NCI-H1694 treated with DMSO at 0.1 percent for 48 hours (cell line): ENCODE measurements at places on chromosomes 3 and 15.
A peak's percentile ranks its signal among the peaks of the same experiment; 100 is the strongest.

DNA sequence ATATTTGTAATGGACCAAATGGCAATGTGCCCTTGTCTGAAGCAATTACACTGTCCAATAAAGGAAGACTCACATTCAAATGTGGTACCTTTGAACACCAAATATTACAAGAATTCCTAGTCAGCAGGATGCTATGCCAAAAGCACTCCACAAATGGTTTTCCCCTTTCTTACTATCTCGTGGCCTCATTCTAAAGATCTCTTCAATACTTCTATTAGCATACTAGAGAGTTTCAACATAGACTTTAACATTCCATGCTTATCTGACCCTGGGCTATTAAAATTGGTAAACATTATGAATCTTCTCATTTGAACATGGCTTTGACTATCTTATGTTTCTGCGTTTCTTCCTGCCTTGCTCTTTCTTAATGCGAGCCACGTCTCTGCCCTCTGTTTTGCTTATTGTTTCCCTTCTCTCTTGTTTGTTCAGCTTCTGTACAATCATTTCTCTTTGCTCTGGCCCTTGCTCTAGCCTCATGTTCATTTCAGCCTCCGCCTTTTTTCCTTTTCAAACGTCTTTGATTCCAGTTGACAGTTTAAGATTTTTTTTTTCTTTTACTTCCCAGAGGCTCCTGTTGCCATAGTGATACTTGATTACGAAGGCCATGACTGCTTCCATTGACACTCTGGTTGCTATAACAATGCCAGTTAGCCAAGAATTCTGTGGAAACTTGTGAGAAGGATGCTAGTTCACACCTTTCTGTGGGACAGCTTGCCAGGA lies 49.5 kb upstream of the SLC9A9 start:
- DNase-seq: no peak

DNA sequence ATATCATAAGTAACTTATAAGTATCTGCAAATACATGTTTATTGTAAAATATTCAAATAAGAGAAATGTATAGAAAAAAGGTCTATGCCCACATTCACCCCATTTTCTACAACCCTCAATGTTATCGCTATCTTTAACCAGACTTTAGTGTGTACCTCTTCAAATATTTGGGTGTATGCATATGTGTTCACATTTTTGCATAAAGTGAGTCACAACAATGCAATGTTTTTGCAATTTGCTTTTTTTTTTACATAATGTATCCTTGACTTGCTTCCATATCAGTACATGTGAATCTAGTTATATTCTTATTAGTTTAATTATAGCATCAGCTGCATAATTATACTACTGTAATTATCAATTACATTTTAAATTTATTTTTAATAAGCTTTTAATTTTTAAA lies 117.3 kb upstream of the LYSMD4 start:
- no peak for DNase-seq

DNA sequence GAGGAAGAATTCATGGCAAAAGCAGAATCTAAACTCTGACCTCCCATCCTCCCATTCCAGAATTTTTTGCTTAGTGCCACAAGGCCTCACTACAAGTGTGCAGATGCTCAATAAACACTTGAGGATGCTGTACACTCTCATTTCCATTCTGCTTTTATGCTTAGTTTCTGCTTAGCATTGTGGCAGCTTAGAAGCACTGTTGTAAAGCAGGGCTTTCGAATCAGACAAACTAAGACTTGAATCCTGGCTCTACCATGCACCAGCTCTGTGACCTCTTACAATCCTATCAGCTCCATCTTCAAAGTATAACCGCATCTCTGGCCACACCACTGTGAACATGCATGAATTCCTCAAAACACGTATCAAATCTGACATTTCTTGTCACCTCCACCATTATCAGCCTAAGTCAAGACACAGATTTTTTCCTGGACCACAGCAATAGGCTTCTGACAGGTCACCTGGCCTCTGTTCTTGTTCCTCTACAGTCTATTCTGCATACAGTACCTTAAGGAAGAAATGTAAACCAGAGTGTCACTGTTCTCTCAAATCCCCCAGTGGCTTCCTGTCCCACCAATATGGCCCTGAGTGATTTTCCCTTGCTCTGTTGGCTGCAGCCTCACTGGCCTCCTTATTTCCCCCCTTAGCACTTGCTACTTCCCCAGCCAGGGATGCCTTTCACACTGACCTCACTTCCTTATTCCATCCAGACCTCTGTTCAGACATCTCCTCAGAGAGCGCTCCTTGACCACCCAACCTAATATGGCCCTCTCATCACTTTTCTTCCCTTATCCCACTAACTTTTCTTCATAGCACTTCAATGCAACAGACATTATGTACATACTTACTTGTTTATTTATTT lies 8.1 kb upstream of the PHC3 start:
- DNase-seq: no peak

DNA sequence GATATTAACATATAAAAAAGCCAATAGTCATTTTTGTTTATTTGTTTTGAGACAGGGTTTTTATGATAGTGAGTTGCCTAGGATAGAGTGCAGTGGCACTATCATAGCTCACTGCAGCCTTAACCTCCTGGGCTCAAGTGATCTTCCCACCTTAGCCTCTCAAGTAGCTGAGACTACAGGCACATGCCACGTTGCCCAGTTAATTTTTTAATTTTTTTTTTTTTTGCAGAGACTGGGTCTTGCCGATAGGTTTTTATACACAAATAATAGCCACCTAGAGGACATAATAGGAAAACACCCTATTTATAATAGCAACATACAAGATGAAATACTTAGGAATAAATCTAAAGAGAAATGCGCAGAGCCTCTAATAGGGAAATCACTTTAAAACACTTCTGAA lies 13.3 kb downstream of the EIF3J start:
- DNase-seq: peak; percentile 29

GRCh38 chr3:148128136-148128535 lies 569.6 kb upstream of the AGTR1 start:
- no peak for DNase-seq

DNA sequence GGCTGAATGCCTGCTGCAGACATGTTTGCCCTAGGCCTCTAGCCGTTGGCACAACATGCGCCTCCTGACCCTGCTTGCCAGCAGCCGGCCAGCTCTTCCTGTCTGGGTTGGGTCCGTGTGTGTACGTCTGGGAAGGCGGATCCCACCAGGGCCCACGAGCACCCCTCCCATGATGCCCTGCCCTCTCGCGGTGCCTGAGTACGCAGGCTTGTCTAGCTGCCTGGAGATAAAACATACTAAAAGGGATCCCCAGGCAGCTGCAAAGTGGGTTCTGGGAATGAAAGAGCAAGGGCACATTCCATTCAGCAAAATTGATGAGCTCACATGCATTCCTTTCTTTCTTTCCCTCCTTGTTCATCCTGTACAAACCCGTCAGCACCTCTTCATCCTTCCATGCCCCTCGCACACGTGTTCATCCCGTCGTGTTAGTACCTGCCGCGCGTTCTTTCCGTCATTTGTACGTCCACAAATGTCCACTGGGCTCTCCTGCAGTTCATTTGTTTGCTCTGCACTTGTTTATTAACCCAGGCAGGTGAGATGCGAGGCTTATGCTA lies 74.3 kb downstream of the FBLN2 start:
- no peak for DNase-seq

DNA sequence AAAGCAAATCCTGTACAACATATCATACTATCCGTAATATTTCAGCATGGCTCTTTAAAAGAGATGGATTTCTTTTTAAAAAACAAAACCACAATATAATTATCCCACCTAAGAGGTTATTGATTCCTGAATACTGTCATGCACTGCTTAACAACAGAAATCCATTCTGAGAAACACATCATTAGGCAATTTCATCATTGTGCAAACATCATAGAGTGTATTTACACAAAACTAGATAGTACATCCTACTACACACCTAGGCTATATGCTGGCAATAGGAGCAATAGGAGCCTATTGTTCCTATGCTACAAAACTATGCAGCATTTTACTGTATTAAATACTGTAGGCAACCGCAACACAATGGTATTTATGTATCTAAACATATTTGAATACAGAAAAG lies 242.0 kb downstream of the NEK10 start:
- DNase-seq: no peak

DNA sequence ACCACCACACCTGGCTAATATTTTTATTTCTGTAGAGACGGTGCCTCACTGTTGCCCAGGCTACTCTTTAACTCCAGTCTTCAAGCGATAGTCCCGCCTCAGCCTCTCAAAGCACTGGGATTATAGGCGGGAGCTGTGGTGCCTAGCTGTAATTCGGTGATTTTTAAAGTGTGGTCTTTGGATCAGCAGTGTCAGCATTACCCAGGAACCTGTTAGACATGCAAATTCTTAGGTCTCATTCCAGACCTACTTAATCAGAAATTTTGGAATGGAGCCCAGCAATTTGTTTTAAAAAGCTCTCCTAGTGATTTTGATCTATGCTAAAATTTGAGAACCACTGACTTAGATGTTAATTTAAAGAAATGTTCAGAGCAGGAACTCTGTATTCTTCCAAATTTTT lies 51.9 kb downstream of the GOLM2 start:
- no peak for DNase-seq

DNA sequence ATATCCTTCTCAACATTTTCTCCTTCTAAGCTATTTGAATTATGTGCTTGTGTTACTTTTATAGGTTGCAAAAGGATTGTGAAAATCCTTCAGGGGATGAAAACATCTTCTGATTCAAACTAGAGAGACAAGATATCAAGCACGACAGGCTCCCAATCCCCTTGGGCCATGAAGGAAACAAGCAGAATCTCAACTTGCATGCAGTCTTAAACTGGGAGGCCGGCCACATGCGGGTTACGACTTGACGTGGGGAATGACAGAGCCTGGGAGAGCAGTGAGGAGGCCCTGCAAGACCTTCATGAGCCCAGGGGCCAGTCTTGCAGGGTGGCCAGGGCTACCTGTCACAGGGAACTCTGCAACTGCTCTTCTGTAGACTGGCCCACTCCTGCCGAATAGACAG lies 94.4 kb downstream of the SCN11A start:
- DNase-seq: no peak

DNA sequence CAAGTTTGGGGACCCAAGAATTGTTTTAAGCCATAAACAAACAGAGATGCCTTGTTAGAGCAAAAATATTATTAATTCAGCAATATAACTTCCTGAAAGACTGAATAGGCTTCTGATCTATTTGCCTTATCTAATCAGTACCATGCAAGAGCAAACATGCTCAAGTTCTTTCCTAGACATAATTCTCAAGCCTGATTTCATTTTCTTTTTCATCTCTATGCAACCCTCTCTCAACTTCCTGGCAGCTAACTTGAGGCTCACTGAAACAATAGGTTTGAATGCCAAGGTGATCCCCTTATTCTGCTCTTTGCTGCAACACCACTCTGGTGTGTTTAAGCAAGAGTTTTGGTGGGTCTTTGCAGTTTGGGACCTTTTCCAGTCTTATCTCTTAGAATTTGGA lies 230.9 kb upstream of the CD96 start:
- no peak for DNase-seq

DNA sequence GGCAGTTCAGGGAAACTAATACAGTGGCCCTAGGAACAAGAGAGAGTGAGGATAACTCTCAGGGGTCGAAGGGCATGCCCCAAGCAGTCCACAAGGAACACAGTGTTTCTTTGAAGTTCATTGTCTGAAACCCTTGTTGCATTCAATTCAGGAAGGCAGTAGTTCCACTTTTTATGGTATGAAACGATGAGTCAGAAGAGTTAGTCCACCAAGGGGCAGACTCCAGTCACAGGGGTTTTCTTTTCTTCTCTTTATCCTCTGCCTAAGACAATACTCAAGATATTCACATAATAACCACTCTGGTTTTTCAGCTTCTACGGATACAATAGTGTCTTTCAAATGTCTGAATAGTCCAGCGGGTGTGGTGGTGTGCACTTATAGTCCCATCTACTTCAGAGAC lies 23.7 kb upstream of the TICRR start:
- DNase-seq: no peak

DNA sequence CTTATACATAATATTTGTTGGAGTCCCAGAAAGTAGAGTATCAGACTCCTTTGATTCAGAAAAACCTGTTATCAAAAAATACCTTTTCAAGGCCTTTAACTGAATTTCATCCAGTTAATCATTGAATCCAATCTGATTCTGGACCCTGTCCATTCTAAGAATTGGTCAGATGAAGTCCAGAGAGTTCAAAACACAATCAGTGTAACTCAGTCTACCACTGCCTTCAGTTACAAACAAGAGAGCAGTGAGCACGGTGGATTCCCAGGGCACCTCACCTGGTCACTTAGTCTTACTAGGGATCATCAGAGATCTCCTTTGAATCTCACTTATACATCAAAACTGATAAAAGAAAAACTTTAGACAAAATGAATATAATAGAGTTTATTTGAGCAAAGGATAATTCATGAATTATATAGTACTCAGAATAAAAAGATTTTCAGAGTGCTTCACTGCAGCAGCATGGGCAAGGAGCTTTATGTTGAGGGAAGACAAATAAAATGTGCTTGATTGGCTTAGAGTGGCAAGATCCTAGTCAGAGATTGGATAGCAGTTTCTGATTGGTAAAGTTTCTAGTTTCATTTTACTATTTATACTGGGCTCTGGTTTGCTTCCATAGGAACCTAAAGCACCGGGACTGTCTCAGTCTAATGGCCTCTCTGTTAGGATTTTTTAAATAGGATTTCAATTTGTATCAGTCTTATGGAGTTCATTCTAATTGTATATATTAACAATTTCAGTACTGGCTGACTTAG lies 474.9 kb upstream of the GOLIM4 start:
- no peak for DNase-seq

- no peak for DNase-seq
These were observed 619 bp downstream of the TTBK2 start for GRCh38 chr15:42919799-42920518.

- DNase-seq: no peak
These were observed 44.6 kb downstream of the GLDN start for GRCh38 chr15:51386029-51386428.

GRCh38 chr3:193971261-193971751 lies 164.6 kb upstream of the HES1 start:
- no peak for DNase-seq

- DNase-seq: no peak
These were observed 17.5 kb downstream of the CHRM5 start for GRCh38 chr15:33985751-33986150.

DNA sequence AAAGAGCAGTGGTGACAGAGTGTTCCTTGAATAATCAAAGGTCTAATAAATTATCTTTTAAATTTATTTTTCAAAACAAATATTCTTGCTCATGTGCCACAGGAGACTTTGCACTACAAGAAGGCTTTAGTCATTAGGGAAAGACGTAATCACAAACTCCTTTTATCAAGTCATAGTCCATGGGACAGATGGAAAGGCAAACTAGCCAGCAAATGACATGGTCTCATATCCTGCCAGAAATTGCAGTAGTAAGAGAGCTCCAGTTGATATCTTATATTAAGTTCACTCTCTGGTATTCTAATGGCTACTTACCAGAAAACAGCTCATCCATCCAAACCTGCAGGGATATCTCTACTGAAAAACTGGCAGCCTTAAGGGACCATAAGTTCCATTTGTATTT lies 225.0 kb upstream of the TP63 start:
- DNase-seq: no peak

GRCh38 chr3:19881036-19881435 lies 53.0 kb downstream of the EFHB start:
- DNase-seq: no peak

DNA sequence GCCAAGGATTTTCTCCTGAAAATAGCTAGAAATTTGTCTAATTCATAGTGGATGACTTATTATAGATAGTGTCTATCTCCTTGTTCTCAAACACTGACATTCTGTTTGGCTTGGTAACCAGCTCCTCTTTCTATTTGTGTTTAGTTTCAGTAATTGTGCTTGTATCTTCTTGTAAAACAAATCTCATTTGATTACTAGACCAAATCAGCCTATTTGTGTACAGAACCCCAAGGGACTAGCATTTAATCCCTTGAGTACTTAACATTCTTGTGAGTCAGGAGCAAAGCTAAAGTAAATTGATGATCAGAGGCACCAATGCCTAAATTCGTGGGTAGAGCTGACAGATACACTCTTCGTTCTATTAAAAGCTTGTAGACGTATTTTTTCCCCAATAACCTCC lies 306.5 kb upstream of the SLITRK3 start:
- no peak for DNase-seq
